CD4-positive, alpha-beta T cell (primary cell): ENCODE measurements at places on chromosomes 7 and 10. TPM values are rescaled to one million over a fixed set of nuclear protein-coding genes. Genes with fewer than 3 reads are reported as not detected.

Gene NPTX2
- total RNA-seq = not detected

DNA sequence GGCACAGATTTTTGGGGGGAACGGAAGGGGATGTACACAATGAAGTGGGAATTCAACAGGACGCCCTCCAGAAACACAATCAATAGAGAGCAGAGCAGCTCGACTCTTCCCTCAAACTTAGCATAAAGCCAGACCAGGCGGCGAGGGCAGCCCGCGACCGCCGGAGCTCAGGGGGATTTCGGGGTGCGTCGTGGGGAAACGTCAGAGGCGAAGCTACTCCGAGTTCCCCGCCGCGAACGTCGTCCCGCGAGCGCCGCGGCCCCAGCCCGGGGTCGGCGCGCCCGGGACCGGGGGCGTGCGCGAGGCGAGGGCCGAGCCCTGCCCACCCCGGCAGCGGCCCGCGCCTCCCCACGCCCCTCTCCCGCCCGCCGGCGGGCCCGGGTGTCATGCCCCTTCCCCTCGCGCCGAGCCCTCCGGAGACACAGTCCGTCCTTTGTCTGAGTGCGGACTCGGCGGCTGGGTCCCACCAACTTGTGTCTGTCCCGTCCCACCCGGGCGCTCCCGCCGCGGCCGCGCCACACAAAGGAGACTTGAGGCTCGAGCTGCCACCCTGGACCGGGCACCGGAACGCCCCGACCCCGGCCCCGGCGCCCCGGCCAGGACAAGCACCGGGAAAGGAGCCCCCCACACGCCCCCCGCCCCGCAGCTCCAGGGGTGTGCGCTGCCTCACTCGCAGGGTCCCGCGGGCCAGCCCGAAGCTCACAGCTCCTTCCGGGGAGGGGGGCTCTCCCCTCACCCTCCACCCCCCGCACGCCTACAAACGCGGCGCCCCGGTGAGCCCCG lies 634 bp downstream of the EZH2 start:
- peak; percentile 92 for DNase-seq

DNA sequence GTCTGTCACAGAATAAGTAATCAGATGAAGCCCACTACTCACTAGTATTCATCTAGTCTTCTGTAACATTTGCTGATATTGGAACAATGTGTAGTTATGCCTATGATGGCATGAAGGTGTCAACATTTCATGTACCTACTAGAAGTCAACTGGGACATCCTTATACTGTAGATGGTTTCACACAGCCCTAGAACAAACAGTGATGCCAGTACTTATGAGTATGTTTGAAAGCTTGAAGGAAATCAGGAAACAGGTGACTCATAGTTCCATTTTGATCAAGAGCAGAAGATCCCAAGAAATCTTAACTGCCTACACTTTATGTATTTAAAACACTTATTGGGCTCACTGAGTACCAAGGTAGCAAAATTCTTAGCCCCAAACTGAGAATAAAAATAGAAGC lies 1519.6 kb downstream of the REEP3 start:
- DNase-seq = no peak

GRCh38 chr10:88262591-88263234 lies 320.4 kb downstream of the RNLS start:
- no peak for DNase-seq

- no peak for DNase-seq
These were observed 122.3 kb downstream of the JMJD1C start for GRCh38 chr10:63343476-63343875.

- DNase-seq = no peak
These were observed 39.6 kb downstream of the SORCS3 start for GRCh38 chr10:104680467-104681401.

DNA sequence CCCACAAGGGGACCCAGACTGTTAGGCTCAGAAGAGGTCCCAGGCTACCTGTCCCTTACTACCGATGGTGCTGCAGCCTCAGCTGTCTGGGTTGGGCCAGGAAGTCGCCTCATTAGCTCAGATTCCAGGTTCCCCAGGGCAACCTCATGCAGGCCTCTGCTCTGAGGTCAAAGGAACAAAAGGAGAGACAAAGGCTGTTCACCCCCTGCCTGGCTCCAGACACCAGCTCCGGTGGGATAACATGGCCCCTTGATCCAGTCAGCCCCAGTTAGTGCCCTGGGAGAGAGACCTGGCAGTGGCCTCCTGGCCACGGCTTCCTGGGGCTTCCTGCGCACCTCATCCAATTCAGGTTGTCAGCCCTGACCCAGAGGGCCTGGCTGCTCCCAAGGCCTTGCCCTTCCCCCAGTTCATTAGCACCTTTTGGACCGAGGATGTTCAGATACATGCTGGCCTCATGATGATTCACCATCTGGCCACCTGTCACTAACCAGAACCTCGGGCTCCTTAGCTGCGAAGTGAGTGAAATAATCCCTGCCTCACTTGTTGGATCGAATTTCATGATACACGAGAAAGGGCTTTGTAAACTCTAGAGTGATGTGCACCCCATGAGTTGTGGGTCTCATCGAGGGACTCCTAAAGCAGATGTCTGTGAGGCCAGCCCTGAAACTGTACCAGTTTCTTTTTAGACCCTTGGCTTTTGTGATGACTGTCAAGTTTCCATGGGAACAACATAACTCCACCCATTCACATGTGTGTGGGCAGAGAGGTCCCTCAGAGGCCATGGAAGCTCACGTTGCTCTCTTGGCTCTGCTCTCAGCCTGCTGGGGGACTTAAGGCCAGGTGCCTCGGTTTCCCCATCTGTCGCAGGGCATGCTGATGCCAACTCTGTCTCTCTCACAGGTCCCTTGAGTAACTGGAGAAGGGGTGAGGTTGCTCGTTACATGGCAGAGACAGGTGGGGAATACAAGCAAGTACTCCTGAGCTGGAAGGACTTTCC lies 79.5 kb upstream of the PCBD1 start:
- no peak for DNase-seq

- DNase-seq = no peak
These were observed 15.1 kb upstream of the CUBN start for GRCh38 chr10:17144757-17145156.

GRCh38 chr7:140165422-140165821 lies 11.4 kb downstream of the KDM7A start:
- DNase-seq = no peak

DNA sequence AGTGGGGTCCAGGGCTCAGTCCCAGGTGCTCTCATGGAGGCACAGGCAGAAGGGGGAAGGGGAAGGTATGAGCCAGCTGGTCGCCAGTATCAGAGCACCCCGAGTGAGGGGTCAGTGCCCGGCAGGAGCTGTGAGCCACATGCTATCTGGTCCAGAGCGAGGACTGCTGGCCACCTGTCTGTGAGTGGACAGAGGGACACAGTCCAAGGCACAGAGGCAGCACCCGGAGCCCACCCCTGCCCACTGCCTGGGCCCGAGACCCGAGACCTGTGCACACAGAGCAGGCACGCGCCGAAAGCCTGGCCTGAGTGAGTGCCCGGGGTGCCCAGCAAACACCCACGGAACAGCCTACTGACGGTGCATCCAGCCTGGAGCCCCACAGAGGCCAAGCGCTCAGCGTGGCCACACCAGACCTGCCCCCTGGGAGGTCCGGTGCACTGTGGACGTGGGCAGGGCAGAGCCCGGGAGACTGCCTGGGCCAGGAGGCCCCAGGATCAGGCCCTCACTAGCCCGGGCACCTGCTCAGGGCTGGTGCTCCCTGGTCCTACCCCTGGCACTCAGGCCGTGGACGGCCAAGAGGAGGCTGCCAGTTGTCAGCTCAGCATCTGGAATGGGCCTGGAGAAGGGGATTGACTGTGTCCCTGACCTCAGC lies 29.4 kb downstream of the ADGRA1 start:
- DNase-seq = no peak

GRCh38 chr7:10677668-10678232 lies 295.9 kb upstream of the PHF14 start:
- DNase-seq = no peak

DNA sequence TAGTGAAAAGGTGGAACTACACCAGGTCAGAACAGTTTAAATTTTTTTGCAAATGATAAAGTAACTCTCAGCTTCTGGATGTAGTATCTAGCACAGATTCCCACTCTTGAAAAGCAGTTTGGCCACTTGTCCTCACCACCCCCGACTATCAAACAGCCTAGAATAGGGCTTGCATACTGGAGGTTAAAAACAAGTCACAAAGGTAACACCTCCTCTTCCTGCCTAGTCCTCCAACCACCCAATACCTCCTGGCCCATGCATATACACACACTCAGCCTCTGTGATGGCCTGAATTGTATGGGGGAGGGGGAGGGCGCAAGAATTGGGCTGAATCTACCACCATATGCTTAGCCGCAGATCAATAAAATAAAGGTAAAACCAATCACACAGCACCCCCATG lies 5.7 kb downstream of the SKAP2 start:
- DNase-seq = no peak

DNA sequence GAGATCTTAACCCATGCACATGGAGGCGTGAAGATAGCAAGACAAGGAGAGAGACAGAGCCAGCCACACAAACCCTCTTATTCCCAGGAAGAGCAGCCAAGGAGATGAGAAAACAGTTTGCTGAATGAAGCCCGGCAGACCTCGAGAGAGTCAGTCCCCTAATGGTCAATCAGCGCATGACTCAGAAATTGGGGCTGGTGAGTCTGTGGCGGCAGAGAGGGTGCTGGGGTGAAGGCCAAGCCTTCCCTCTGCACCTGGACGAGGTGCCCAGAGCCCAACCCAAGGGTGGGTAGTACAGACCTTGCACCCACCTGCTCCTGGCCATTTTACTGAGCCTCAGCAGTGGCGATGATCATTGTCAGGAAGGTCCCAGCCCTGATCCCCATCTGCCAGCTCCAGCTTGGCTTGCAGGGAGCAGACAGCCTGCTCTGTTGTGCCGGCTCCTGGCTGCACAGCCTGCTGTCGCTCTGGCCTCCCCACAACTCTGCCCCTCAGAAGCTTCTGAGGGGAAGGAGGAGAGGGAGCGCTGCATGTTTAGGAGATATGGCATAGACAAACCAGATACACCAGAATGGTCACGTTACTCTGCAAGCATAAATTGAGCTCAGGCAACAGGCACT lies 256.6 kb downstream of the RPS24 start:
- no peak for DNase-seq
